ENCODE measurements at places on chromosomes 12 and 14.

DNA sequence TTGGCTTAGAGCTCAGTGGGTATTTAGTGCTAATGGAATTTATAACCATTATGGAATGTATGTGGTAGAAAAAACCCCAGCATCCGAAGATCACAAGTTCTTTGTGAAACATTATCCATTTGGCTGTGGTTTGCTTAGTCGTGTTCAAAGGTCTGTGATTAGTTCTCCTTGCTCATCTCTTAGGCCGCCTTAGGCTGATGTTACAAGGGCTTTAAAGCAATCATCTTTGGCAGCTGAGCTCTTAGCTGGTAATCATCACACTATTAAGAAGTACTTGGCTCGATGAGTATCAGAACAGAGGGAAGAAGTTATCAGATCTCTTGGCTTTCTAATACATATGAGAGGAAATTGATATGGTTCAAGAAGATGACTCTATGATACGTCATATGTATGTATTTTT is 124.1 kb upstream of the E2F7 start:
- DNase-seq: no peak

DNA sequence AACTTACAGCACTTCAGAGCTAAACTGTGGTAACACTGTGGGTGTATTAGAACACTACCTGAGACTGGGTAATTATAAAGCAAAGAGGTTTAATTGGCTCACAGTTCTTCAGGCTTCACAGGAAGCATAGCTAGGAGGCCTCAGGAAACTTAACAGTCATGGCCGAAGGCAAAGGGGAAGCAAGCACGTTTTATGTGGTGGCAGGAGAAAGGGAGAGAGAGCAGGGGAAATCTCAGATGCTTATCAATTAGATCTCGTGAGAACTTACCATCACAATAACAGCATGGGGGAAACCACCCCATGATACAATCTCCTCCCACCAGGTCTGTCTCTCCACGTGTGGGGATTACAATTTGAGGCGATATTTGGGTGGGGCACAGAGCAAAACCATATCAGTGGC is 512.6 kb downstream of the RERGL start:
- DNase-seq: no peak

GRCh38 chr14:20118795-20119194 is 8.3 kb downstream of the OR4K17 start:
- no peak for DNase-seq

DNA sequence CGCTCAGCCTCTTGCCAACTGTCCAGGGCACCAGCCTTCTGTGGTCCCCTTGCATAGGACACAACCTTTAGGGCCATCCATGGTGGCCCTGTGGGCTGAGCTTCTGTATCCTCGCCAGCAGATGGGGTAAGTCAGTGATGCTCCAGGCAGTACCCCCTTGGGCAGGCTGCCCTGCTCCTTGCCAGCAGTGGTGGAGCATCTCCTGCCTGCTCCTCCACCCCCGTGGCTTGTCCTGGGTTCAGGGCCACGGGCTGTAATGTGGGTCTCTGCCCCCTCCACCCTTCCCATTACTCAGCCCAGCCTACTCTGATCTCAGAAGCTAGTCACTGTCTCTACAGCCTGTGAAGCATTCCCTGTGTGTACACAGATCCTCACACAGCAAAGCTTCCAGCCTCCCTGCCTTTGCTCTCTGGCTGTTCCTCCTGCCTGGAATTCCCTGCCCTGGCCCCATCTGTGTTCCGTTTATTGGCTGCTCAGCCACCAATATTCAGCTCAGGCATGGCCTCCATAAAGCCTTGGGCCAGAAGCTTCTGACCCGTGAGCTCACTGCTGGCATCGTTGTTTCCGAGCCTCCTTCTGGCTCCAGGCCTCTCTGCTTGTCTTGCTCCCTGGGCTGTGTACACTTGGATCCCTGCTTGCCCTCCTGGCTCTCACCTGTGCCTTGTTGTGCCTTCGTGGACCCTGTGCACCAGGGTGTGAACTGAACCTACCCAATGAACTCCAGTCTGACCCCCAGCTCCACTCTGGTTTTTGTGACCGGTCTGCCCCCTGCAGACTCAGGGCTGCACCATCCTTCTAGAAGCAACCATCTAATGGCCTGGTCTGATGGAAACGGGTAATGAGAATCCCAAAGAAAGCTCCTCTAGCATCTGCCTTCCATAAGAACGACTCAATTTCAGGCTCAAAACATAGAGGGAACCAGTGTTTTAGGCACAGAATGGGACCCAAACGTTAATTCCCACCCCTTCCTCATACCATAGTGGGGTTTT is 177.0 kb upstream of the PRMT8 start:
- peak; percentile 48 for DNase-seq

- DNase-seq: peak; percentile 62
These were observed 53.7 kb downstream of the CCNK start for GRCh38 chr14:99534863-99535262.

- DNase-seq: peak; percentile 85
These were observed 29.1 kb upstream of the LRTM2 start for GRCh38 chr12:1791104-1791841.

DNA sequence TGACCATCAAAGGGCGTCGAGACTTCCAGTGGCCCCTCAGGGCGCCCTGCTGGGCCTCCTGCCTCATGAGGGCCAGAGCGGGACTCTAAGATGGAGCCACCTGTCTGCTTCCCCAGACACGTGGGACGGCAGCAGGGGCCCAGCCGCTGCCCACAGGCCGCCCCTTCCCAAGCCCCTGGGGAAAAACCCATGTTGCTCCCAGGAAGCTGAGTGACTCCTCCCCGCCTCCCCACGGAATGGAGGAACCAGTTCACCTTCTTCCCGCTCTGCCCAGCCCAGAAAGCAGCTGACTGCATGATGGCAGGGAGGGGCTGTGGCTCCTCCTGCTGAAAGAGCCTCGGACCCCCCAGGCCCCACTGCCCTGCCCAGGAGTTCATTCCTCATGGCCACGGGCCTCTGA is 14.9 kb downstream of the RAB35 start:
- DNase-seq: peak; percentile 48

DNA sequence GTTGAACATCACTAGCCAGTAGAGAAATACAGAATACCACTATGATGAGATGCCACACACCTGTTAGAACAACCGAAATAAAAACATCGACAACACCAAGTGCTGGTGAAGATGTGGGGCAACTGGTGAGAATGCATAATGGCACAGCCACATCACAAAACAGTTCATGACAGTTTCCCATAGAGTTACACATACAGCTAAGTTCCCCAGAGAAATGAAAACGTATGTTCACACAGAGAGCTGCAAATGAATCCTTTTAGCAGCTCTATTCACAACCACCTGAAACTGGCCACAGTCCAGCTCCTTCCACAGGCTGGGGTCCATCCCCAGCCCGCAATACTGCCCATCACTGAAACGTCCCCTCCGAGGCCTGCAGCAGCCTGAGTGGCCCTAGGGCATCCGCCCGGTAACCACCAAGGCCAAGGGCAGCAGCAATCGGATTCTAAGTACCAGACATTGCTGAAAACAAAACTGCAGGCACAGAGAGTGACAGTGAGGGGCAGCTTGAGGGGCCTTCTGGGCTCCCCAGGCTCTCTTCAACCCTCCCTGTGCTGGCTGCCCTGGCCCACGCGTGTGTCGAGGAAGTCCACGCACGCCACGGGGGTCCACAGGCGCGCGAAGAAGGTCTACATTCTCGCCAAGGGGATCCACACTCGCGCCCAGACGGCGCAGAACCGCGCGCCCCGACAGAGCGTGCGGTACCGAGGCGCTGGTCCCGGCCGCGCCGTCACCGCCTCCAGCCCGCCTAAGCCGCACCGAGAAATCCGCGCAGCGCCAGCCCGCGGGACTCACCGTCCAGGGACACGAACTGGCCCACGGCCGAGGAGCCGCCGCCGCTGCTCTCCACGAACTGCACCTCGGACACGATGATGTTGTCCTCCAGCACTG is 903 bp downstream of the BRF1 start:
- peak; percentile 9 for DNase-seq

DNA sequence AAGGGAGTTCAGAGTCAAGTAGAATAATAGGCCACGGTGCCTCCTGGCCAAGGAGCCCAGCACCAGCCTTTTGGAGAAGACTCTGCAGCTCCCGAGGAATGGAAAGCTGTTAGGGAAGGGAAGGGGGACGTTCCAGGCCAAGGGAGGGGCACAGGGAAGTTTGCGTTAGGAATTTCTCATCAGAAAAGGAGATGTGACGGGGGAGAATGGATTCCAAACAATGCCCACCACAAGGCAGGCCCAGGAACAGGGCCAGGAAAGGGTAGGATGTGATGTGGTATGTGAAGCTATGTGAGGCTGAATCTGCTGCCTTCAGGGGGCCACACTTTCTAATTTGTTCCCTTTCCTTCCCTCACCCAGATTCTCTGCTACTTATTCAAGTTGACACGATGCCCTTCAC is 46.0 kb downstream of the DGLUCY start:
- no peak for DNase-seq

DNA sequence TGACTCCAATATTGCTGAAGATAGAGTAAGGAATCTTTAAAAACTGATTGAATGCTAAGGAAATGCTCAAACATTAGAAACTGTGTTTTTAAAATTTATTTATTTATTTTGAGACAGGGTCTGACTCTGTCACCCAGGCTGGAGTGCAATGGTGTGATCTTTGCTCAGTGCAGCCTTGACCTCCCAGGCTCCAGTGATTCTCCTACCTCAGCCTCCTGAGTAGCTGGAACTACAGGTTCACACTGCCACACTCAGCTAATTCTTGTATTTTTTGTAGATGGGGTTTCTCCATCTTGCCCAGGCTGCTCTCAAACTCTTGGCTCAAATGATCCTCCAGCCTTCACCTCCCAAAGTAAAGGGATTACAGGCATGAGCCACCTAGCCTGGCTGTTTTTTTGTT is 3.3 kb upstream of the DCAF5 start:
- DNase-seq: no peak

DNA sequence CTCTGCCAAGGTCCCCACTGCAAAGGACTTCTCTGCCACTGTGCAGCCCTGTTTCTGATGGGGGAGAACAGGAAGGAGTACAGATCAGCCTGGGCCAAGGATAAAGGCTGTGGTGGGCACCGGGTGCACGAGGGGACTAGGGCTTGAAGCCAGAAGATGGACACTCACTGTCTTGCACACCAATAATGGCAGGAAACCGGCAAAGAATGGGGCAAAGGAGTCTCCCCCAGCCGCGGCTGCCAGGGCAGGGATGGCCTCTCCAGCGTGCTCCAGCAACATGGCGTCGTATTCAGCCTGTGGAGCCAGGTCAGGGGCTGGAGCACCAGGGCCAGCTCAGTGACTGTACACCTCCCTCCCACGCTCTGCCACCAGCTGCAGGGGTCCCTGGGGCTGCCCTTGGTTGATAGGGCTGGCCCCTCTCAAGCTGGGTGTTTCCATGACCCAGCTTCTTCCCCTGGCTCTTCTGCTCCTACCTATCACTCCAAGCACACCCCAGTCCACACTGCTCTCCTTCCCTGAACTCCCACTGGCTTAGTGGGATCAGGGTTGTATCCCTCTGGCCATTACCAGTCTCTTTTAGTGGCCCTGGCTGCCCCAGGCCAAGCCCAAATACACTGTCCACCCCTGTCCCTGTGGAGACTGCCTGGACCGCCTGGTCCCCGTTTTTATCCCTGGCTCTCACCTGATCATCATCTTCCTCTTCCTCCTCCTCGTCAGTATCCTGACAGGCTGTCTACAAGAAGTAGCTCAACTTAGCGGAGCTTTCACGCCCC is 6.3 kb downstream of the IPO4 start:
- DNase-seq: no peak

DNA sequence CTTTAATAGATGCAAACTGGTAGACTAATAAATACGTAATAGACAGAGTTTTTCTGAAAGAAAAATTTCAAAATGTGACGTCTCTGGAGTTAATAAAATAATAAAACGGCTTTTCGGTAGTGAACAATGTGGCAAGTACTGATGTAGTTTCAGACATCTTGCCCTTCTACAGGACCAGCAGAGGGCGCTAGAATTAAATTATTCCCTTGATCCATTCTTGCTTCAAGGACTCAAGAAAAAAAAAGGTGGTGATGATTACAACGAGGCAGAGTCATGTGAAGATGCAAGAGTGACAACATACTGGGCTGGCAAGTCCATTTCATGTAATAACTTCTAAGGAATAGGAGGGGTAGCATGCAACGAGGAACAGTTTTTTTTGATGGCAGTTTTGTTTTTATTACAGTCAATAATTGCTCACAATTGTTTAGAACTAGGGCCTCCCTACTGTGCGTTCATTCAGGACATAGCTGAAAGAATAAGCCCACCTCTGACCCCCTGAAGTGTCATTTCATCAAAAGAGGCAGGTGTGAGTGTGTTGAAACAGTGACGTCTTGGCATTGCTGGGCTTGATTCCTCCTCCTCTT is 101.0 kb upstream of the GZMB start:
- peak; percentile 87 for DNase-seq

- DNase-seq: no peak
These were observed 71.4 kb upstream of the GPR68 start for GRCh38 chr14:91315844-91316267.

DNA sequence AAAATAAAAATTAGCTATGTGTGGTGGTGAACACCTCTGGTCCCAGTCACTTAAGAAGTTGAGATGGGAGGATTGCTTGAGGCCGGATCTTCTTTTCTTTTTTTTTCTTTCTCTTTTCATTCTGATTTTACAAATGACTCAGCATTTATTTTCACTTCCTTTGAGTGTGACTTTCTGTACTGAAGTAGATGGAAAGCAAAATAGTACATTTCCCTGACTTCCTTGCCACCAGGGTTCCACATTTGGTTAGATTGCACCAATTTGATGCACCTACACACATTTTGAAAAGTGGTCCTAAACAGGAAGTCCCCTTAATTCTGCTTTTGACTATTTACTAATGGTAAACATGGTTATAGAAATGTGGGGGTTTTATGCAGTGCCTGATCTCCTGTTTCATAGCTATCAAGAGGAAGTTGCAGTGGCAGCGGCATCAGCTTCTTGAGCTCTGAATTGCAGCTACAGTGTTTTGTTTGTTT is 13.0 kb upstream of the LEMD3 start:
- DNase-seq: no peak

GRCh38 chr12:8841778-8842177 is 19.4 kb downstream of the A2ML1 start:
- no peak for DNase-seq

GRCh38 chr14:101456246-101457175 is 104.8 kb upstream of the DIO3 start:
- DNase-seq: no peak

DNA sequence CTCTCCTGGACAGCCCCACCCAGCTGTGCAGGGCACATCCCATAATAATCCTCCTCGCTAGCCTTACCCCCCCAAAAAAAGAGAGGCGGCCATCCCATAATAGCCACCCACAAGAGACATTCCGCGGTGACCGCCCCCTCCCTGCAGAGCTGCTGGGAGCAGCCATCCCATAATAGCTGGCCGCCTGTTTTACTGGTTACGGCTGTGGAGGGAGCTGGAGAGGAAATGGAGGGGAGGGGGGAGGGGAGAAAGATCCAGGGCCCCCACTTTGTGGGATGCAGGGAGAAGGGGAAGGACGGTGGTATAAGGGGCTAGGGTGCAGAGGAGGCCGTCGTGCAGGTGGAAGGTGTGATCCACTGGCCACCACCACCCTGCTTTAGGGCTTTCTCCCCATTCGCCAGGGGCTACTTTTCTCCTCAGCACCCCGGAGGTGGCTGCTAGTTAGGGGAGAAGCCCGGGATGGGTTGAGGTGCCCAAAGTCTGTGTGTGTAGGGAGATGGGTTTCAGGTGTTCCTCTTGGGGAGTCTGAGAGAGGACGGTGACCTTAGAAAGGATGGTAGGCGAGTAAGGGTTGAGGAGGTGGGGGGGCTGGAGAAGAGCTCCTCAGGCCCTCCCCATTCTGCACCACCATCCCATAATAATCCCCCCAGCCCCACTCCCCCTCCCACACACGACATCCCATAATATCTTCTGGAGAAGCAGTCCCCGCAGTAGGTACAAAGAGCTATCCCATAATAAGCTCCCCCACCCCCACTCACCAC is 6.0 kb upstream of the CHD4 start:
- DNase-seq: peak; percentile 82

- no peak for DNase-seq
These were observed 69.1 kb downstream of the SMOC1 start for GRCh38 chr14:69948351-69948750.

Measured in HT-29 (cell line).